Glutamatergic neuron (in vitro differentiated cells): ENCODE measurements at places on chromosomes 4 and X. TPM values are rescaled to one million over a fixed set of nuclear protein-coding genes. Genes with fewer than 3 reads are reported as not detected.

- DNase-seq = no peak
Observed at GRCh38 chr4:71907782-71908181, 123.9 kb upstream of the GC start.

F8A3 gene
- total RNA-seq = not detected

AREG gene
- total RNA-seq = not detected

- DNase-seq = no peak
Observed at GRCh38 chrX:29661290-29661689, 554.1 kb upstream of the MAGEB2 start.

DNA sequence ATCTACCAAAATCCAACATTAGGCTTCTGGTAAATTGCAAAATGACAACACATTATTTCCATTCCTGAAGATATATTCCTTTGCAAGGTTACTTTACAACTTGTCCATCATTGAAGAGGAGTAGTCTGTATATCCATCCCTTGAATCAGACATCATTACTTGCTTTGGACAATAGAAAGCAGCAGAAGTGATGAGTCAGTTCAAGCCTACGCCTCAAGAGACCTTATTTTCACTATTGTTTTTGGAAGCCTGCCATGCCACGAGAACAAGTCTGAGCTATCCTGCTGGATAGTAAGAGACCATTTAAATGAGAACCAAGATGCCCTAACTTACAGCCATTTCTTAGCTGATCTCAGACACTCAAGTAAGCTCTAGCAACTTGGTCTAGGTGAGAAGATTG lies 246.0 kb upstream of the HHIP start:
- DNase-seq = no peak

- DNase-seq = no peak
Observed at GRCh38 chr4:189809241-189809735, 131.4 kb upstream of the FRG1 start.

DNA sequence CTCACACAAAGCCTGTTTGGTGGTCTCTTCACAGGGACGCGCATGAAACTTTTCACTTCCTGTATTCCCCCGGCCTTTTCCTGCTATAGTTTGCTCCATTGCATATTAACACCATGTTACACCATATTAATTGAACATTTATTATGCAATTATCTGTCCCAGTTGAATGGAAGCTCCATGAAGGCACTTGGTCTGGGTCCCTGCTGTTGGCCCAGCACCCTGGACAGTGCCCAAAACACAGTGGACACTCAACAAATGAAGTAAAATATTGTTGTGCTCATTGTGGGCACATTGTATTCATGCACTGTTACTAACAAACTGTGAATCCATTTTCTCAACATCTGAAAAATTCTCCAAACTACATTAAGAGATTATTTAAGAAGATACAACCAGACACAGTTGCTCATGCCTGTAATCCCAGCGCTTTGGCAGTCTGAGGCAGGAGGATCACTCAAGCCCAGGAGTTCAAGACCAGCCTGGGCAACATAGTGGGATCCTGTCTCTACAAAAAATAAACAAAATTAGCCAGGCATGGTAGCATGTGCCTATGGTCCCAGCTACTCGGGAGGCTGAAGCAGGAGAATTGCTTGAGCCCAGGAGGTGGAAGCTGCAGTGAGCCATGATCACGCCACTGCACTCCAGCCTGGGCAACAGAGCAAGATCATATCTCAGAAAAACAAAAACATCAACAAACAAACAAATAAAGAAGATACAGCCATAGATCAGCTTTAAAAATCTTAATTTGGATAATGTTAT lies 292.7 kb upstream of the TENM3 start:
- no peak for DNase-seq

DCAF8L1 gene
- not detected for total RNA-seq

DNA sequence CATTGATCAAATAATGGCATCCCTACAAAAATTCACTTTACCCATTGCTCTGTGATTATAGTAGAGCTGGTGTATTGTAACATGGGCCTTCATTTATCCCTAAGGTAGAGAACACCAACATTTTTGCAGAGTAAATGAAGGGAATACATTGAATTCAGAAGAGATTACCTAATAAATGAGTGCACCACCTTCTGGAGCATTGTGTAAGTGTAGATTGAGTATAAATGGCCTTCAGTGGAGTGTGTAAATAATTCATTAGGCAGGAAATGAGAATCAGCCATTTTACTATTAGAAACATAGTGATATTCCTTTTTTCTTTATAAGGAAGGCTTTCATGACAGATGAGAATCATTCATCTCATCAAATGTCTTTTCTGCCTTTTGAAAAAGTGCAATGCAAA lies 155.8 kb downstream of the FAM47B start:
- DNase-seq = no peak

CTAG1B gene
- total RNA-seq = not detected
